Left ventricle myocardium inferior (tissue), 1 donor: ENCODE measurements at places on chromosomes 7 and 10.

GRCh38 chr10:27744802-27745731, 552 bp downstream of the MKX start:
- DNase-seq = peak; percentile 16

GRCh38 chr7:44045226-44046014, 918 bp downstream of the DBNL start:
- DNase-seq = no peak

DNA sequence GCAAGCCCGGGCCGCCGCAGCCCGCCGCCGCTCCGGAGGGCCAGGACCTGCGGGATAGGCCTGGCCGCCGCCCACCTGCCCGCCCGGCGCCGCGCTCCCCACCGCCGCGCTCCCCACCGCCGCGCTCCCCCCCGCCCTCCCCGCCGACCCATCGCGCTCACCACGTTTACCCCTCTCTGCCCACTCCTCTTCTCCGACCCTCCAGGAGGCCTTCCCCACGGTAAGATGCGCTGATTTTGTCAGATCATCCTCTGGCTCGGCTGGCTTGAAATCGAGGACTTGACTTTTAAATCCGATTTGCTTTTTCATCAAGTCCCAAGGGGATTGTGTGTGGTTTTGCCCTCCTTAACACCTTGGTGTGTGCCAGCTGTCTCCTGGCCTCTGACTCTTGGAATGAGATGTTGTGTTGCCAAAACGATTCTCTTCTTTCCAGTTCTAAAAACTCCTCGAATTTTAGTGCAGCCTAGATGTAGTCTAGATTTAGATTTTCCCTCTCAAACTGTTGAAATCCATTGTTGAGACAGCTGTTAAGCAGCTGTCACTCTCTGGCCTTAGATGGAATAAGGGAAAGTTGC, 738 bp downstream of the POM121 start:
- DNase-seq = no peak

GRCh38 chr7:102024769-102025391, 207.5 kb downstream of the CUX1 start:
- peak; percentile 44 for DNase-seq

GRCh38 chr10:118565301-118566075, 30.0 kb downstream of the PRLHR start:
- no peak for DNase-seq

DNA sequence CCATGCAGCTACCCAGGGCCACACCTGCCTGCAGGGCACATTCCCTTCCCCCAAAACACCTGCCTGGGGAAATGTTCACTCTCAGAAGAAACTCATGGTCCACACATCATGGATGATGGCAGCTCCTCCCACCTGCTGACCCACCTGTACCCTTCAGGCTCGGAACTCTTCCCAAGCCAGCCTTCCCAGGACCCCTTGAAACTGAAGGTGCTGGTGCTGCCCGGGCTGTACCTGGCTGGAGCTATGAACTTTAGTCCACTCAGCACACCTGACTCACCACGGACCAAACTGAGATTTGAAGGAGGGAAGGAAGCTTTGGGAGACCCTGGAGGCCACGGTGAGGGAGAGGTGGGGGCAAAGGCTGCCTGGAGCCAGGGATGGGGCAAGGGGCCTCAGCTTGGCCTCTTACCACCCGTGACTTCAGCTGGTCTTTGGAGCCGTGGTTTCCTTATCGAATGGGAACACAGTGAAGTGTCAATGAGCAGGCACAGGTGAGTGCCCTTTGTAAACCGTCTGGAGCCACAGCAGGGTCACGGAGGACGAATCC, 30.1 kb upstream of the INPP5A start:
- no peak for DNase-seq

- DNase-seq = no peak
Observed at GRCh38 chr7:7527047-7527446, 8.6 kb downstream of the COL28A1 start.

GRCh38 chr10:61795551-61795950, 105.9 kb upstream of the ARID5B start:
- DNase-seq = no peak

- DNase-seq = no peak
Observed at GRCh38 chr10:111211706-111212105, 134.9 kb downstream of the ADRA2A start.

DNA sequence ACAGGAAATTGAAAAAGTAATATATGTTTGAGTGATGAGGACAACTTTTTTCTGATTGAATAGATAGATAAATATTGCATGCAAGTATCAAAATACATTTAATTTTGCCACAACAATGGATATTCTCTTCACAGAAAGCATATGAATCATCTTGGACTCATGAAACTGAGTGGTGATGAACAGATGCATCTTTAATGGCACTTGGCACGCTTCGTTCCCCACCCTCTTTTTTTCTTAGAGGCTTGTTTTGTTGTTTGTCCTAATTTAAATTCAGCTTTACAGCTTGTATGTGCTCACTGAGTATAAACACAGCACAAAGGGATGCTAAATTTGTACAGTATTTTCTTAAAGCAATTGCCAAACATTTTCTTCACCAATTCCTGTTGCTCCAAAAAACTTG, 145.0 kb upstream of the YAE1 start:
- no peak for DNase-seq

DNA sequence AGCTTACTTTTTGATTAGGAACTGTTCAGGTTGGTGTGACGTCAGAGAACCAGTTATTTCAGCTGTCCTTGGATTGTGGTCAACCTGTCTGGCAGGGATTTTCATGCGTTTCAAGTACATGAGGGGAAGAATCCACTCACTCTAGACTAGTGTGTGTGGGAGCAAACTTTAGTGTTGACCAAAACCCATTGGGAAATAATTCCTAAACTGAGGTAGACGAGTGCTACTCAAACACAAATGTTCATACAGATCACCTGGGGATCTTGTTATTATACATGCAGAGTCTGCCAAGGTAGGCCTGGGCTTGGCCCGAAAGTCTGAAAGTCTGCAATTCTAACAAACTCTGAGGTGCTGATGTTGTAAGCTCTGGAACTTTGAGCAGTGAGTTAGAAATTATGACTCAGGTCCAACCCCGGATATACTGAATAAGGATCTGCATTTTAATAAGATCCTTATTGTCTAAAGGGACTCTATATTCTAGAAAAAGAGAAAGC, 111.1 kb upstream of the CREB5 start:
- DNase-seq = no peak

DNA sequence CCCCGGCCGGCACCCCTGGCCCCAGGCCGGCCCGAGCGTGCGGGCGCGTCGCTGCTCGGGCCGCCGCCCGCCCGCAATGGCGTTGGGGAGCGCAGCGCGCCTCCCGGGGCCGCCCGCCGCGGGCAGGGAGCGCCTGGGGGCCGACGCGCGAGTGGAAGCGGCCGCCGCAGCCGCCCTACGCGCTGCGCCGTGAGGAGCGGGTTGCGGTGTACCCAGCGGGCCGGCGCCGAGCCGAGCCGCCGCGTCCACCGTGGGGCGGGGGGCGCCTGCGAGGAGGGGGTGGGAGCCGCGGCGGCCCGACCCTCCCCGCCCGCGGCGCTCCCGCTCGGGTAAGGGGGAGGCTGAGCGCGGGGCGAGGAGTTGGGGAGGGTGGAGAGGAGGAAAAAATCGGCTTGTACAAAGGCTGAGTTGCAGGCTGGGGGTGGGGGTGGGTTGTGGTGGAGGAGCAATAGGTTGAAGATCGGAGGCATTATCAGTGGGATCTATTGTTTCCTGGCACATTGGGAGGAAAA, 473 bp downstream of the PPP1R9A start:
- DNase-seq = no peak
